Peyer's patch (tissue), 4 donors: ENCODE measurements at places on chromosomes 2 and 18. TPM values are rescaled to one million over a fixed set of nuclear protein-coding genes. Genes with fewer than 3 reads are reported as not detected.

DNAJC5G gene
- total RNA-seq = 4.3 TPM

RTTN gene
- 28.1 TPM for total RNA-seq

KCNG3 gene
- total RNA-seq = 0.83 TPM

CDH2 gene
- not detected for total RNA-seq

PROM2 gene
- 53.6 TPM for total RNA-seq

DNA sequence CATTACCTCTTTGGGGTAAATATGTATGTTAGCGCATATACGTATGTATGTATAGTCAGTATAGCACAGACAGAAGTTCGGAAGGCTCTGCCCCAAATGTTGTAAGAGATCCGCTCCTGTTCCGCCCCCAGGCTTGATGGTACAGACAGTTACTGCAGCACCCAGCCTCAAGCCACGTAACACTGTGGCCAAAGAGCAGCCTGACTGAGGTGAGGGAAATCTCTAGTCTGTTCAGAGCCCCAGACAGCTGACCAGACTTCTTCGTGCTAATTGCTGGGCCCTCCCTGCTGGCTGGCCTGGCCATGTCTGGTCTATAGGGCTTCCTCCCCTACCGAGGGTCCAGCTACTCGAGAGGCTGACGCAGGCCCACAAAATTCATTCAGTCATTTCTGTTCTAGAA, 7.8 kb downstream of the CRACDL start:
- DNase-seq = no peak

GRCh38 chr2:189225032-189225431, 45.5 kb upstream of the COL5A2 start:
- DNase-seq = no peak

DNA sequence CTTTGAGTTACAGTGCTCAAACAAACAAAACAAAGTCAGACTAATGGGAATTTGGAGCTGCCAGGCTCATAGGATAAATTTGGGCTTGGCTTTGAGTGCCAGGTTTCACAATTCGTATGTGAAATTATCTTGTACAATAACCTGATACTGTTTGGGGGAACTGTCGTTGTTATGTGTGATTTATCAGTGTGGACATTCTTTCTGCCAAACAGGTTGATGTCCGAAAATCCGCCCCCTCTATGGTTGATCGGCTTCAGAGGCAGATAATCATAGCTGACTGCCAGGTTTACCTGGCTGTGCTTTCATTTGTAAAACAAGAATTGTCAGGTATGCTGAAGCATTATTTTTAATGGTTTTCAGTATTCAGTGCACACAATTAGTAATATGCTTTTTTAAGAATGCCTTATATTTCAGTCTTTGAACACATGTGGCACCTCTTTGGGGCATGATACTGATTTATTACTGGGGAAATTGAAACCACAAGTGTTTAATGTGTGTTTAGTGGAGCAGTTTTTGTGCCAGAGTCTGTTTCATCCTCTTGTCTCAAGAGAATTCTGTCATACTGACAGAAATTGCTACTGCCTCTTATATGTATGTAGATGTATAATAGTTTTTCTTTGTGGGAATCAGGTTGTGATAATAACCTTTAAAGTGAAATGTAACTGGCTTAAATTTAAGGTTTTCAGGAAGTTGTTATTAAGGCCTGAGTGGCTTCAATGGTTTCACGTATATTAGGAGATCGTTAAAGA, 54.6 kb downstream of the TTC39C start:
- DNase-seq = no peak

DNA sequence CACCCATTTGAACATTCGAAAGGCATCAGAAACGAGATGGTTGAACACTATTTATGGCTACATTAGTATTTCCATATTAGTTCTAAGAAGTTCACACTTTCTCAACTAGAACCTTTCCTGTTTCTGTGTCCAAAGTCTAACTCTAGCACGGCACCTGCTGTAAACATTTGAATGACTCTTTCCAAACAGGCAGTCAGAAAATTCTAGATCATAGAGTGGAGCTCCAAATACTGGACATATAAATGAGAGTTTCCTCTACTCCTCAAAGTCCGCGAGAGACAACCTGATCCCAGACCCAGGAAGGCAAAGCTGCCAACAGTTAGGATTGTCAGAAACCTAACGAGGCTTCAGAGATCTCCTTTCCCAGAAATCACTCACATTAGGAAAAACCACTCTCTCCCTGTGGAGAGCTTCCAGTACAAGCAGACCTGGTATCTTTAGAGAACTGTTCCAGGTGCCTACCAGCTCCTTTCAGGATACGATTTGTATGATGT, 10.6 kb downstream of the RND3 start:
- no peak for DNase-seq

- DNase-seq = no peak
These were observed 88.5 kb downstream of the CDH2 start for GRCh38 chr18:28088477-28088876.

DNA sequence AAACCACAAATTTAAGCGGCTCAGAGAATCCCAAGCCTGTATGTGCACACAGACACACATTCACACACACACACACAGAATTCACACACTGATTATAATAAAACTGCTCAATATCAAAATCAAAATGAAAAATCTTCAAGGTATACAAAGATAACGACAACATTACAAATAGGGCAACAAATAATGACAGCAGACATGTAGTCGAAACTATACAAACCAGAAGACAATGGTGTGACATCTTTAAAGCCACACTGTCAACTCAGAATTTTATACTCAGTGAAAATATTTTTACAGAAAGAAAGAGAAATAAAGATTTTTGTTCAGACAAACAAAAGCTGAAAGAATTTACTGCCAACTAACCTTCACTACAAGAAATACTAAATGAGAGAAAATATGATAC, 333.4 kb downstream of the INSIG2 start:
- DNase-seq = no peak

DNA sequence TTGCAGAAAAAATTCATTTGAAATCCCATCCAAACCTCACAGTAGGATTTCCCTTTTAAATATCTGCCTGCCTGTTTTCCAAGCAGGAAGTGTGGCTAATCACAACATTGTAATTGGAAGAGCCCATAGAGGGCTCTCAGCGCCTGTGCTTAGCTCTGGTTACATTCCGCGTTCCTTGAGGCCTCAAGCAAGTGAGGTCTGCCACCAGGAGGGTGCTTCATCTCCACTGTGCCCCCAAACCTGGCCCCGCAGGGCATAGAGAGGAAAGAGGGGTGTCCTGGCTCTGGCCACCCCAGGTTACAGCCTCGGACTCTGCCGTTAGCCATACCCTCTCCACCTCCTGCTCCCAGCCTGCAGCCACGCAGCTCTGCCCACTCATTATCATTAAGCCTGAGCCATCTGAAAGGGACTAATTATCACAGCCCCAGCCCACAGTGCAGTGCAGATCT, 214.8 kb downstream of the SP3 start:
- no peak for DNase-seq

DNA sequence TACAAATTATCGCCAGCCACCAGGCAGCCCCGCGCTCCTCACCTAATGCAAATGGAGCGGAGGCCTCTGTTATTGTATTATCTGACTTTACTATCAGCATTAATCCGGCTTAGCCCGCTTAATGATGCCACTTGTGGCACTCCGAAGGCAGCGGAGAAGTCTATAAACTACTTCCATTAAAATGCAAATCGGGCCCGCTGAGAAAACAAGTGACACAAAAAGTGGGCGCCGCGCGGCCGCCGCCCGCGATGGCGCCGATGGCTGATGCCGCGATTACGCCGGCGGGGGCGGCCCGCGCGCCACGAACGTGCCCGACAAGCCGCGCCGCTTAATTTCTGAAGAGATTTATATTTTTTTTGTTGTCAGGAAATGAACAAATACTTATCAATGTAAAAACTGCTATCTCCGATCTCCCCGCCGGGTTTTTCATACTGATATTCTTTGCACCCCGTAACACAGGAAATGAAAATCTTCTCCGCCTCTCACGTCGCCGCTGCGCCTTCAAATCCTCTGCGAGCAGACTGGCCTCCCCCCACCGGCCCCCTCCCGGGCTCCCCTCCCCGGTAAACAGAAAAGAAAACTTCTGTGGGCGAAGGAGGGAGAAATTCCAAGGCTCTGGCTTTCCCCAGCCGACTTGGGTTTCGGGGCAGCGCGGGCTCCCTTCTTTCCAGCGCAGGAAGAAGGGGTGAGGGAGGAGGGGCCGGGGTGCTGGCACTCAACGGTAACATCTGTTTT, 221.8 kb downstream of the INSIG2 start:
- DNase-seq = no peak

DNA sequence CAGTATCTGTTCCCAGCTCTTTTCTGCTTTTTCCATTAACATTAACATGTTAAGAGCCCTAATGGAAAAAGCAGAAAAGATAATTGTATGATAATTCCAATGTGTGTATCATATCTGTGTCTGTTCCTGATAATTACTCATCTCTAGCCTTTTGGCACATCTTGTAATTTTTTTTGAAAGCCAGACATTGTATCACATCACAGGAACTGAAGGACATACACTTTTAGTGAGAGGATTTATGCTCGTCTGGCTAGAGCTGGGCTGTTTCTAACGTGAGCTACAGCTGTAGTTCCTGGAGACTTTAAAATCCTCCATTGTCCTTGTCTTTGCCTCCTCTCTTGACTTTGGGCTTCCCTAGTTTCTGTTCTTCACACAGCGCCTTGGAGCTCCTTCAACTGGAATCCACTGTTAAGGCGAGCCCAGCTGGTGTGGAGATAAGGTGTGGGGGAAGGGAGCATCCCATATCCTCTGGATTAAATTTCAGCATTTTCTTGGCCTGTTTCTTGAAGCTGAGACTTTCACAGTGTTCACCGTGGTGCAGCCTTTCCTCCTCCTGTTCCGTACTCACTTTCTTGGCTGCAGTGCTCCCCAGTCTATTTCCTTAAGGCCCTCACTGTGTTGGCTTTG, 211.5 kb downstream of the GALR1 start:
- no peak for DNase-seq

DNA sequence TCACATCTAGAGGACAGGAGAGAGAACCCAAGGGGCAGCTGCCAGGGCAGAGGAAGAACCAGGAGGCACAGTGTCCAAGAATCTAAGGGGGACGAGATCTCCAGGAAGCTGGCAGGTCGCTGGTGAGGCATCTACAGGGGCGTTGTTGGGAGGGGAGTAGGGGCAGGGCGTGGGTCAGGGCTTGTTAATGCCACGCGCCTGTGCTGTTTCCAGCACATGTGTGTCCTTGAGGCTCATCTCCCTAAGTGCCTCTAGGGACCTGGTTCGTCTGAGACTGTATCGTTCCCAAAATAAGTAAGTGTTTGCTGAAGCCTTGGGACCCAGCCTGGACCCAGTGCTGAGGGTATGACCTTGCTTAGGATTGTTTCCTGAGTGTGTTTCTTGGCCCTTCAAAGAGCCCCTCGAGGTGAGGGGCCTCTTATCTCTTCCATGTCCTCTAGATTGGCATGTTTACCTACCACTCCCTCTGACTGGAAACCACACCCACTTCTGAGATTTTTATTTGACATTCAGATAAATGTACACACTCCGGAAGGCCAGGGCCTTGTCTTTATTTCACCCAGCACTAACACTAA, 22.2 kb downstream of the HK2 start:
- DNase-seq = no peak

GRCh38 chr2:227455200-227455599, 16.8 kb upstream of the AGFG1 start:
- DNase-seq = no peak

DNA sequence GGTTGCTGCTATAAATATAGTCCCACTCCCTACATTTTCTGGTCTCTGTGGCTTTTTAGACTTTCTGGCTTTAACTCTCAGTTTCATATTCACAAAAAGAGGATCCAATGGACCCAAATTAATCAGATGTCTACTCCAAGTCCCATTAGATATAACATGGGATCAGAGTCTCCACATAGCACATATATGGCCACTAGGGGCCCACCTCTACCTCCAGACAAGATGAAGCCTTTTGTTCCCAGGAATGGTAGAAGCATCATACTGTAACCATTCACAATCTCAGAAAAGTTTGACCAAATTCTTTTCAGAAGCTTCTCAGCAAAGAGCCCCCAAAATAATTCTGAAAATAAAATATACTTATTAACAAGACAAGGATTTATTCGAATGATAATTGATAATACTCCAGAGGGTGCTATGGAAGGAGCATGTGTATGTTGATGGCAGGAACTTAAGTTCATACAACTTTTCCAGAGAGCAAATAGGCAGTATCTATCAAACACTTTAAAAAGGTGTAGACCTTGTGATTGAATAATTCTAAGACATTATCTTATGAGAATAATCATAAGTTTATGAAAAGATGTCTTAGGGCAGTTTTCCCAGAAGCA, 382.3 kb upstream of the CRIM1 start:
- DNase-seq = no peak
